ENCODE measurements at places on chromosomes 5 and 9. TPM values are rescaled to one million over a fixed set of nuclear protein-coding genes. Genes with fewer than 3 reads are reported as not detected.

SPATA31D4 gene
- not detected for total RNA-seq

KCNN2 gene
- not detected for total RNA-seq

GRCh38 chr5:72160329-72160728 is 53.1 kb downstream of the MAP1B start:
- peak; percentile 37 for DNase-seq

- no peak for DNase-seq
These were observed 72.2 kb downstream of the WDR41 start for GRCh38 chr5:77419644-77420582.

DNA sequence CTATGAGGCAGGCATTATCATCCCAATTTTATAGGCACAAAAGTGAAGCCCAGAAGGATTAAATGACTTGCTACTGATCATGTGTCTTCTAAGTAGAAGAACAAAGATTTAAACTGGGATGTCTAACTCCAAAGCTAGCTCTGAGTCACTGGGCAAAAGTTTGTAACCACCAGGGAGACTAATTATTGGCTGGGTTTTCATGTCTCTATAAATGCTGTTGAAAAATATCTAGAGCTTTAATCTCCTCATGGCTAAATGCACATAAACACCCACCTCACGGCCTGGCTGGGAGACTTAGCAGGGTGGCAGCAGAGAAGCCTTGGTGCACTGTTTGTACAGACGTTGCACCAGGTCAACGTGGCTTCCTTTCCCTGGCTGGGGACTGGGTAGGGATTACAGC is 144.6 kb downstream of the MELK start:
- peak; percentile 51 for DNase-seq

DNA sequence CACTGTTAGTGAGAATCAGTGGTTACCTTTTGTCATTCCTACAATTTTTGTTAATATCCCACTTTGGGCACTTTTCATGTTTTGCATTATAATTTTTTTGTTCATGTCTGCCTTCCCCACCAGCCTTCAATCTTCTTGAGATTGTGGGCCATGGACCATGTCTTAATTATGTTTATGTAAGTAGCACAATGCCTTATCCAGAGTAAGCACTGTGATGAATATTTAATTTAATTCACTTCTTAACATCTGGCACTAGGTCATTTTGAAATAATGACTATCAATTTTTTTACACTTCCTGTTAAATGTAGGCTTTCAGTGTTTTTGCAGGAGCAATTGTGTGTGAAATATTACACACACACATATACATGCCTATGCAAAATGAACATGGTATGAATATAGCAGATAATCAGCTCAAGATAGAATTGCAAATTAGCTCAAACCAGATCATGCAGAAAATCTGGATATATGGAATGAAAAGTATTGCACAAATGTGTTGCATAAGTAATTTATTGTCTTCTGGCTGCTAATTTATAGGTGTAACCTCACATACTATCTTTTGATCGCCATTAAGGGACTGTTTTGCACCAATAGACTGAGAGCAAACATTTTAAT is 5.3 kb upstream of the SHOC1 start:
- DNase-seq = no peak

DNA sequence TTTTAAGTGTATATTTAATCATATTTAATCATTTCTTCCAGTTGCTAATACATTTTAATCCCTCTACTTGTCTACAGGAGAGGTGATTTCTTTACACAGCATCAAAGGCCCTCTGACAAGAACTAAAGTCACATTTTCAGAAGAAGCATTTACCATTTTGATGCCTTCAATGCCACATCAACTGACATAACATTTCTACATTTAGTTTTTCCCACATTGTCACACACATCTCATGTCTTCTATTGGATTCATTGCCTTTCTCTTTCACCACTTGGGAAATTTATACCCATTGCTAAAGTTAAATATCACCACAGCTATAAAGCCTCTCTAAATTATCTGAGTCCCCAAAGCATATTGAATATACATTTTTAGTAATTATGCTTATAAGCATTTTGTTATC is 1907.5 kb upstream of the CDH9 start:
- DNase-seq = no peak

DNA sequence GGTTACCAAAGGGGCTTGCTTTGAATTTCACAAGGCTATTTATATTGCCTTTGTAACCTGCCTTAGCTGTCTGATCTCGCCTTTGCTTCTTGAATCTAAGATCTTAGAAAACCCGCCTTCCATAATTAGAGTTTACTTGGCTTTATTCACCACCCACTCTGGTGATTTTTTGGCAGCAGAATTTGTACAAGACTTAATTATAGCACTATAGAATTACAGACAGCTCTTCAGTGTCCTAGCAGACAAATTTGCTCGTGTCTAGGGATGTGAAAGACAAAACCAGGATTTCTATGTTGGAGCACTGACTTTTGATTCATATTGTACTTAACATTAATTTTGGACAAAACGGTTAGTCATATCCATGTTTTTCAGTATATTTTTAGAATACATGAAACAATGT is 306.6 kb downstream of the ADGRV1 start:
- DNase-seq = no peak

DNA sequence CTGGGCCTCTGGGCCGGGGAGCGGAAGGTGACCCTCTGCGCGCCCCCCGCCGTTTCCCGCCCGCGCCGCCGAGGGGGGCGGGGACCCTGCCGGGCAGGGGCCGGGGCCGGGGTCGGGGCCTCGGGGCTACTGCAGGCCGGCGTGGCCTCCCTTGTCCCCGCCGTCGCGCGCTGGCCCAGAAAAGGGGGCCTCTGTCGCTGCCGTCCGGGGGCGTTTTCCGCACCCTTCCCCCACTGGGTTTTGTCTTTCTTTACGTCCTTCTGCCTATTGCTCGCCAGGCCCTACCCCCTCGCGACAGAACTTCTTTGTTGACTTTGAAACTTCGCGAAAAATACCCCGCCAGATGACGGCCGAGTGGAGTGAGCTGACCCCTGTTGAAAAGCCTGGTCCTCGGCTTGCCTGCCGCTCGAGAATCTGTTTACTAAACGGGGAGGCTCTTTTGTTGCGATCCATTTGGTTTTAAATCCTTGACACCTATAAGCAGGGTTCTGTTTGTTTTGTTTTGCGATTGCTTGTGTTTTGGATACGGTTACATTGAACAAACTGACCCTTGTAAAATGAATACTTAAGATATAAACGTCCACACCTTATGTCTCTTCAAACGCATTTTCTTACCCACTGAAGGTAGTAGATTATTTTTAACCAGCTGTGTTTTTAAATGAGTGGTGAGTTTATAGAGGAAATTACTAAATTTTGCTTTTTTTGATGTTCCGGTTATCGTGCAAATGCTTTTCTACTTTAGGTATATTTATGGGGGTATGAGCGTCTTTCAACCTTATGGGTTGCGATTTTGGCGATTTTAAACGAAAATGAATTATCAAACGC is 765 bp downstream of the MARCHF6 start:
- peak; percentile 64 for DNase-seq

GRCh38 chr9:37919246-37919955 is 15.5 kb upstream of the SLC25A51 start:
- DNase-seq = no peak

DNA sequence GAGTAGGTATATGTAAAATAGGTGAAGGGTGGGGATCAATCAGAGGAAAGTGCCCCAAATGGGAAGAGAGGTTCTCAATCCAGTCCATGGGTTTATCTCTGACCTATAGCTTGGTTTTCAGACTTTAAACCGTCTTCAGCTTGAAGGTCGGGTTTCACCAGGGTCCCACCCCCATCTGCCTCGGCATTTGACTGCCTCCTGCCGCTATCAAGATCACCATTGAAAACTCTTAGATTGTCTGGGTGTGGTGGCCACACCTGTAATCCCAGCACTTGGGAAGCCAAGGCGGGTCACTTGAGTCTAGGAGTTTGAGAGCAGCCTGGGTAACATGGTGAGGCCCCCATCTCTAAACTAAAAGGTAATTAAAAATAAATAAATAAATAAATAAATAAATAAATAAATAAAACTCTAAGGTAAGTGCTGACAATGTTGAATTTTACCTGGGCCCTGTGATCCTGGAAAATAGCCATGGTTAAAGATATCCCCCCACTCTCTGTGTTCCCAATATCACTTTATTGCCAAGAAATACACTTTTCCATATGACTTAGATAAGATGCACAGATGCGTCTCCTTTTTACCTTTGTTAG is 48.8 kb downstream of the TARS1 start:
- DNase-seq = no peak

DNA sequence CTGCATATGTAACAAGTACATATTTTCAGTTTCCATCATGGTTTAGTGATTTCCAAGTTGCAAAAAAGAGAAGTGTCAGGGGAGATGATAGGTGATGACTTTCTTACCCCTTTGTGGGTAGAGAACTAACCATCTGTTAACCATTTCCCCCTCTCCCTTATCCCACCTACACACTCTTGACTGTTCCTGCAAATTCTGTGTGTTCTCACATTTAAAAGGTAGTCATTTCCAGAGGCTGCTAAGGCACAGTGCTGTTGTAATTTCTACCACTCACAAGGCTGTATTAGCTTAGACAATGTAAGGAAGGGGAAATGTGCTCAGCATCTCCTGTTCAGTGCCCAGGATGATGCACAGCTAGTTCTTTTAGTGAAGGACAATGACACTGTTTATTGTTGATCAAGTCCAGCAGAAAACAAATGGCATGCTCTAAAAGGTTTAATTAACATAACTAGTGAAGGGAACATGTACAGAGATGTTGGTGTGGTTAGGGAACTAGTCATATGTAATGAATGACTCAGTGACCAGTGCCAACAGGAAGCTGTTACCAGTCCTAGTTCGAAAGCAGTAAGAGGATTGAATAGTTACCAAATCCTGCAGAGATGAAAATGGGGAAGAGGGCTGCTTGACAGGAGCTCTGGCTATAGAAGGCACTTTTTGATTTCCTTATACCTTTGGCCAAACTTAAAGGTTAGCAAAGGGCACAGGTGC is 165.1 kb downstream of the PLK2 start:
- DNase-seq = no peak

- DNase-seq = no peak
These were observed 168.6 kb downstream of the NNT start for GRCh38 chr5:43771611-43772031.

Data from MG63 (cell line).